AG04450 (cell line): ENCODE measurements at places on chromosomes 7 and 10. TPM values are rescaled to one million over a fixed set of nuclear protein-coding genes. Genes with fewer than 3 reads are reported as not detected.

DNA sequence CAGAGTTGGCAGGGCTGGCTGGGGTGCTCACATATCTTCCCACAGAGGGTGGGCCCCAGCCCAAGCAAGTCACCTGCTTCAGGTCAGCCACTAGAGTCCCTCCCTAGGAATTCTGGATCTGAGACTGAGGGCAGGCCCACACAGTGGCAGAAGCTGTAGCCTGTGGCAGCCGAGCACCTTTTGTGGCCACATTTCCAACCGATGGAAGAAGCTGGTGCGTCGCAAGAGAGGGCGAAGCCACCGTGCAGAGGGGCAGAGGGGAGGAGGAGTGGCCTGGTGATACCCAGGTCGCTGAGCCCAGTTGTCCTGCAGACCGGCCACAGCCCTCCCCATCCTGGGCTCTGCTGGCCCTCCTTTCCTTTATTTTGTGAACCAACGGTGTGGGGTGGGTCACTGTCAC, 5.3 kb downstream of the POLM start:
- DNase-seq: no peak

The FZD1 gene
- 9.6 TPM in 2 replicates for polyA plus RNA-seq

DNA sequence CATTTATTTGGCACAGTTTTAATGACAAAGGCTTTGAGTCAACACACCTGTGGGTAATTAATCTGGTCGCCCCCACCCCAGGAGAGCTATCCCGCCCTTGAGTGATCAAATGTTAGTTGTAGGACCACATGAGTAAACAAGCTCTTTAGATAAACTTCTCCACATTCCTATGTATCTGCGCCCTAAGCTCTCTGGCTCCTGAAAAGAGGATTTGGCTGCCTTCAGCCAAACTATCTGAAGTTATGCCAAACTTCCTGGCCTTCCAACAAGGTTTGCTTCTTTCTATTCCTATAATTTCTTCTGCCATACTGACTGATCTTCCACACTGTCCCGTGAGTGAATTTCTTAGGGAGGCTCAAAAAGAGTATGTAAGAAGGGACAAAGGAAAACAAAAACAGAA, 134.2 kb downstream of the RALA start:
- DNase-seq: no peak

DNA sequence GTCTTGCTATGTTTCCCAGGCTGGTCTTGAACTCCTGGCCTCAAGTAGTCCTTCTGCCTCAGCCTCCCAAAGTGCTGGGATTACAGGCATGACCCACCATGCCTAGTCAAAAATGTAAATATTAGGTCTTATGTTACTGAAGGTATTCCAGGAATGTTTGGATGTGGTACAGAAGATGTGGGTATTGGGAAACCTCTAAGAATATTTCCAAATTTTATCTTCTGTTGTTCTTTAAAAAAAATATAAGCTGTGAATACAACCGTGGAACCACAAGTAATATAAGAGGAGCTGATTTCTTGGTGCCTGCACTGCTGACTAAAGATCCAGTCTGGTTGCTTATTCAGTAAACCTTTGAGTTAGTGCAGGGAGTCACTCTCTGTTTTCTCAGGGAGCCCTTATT, 178.3 kb downstream of the AUTS2 start:
- no peak for DNase-seq

DNA sequence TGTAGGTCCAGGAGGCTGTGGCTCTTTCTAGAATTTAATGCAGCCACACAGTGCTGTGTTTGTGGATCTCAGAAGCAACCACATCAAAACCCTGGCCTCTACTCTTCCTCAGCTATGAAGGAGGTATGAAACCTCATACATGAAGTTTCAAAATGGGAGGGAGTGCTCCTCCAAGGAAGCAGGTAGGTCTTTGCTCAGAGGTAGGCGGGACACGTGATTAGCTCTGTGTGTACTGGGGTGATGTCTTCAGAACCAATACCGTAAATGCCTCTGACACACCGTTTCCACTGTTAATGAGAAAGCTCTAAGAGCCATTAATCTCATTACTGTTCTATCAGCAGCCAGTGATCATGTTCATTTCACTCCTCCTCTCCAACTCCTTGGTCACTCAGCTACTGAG, 126.1 kb downstream of the PLXNA4 start:
- no peak for DNase-seq

The MACC1 gene
- 0.06 and 0.07 TPM in 2 replicates for polyA plus RNA-seq

- no peak for DNase-seq
These were observed 525.4 kb downstream of the GALNT17 start for GRCh38 chr7:71657386-71657785.

- no peak for DNase-seq
These were observed 129.6 kb upstream of the SEMA3A start for GRCh38 chr7:84324136-84324630.
